Natural killer cell (primary cell): ENCODE measurements at places on chromosomes 12 and 14. TPM values are rescaled to one million over a fixed set of nuclear protein-coding genes. Genes with fewer than 3 reads are reported as not detected.

Gene GPR132
- total RNA-seq: 26.7 TPM

Gene GALNT9
- not detected for total RNA-seq

DNA sequence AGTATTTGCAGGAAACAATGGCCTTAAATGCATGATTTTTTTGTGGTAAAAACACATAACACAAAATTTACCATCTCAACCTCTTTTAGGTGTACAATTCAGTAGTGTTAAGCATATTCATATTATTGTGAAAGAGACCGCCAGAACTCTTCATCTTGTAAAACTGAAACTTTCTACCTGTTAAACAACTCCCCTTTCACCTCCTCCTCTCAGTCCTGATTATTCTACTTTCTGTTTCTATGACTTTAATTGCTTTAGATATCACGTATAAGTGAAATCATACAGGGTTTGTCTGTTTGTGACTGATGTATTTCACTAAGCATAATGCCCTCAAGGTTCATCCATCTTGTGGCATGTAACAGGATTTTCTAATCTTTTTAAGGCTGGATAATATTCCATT lies 353.4 kb downstream of the ADAMTS20 start:
- no peak for DNase-seq

DNA sequence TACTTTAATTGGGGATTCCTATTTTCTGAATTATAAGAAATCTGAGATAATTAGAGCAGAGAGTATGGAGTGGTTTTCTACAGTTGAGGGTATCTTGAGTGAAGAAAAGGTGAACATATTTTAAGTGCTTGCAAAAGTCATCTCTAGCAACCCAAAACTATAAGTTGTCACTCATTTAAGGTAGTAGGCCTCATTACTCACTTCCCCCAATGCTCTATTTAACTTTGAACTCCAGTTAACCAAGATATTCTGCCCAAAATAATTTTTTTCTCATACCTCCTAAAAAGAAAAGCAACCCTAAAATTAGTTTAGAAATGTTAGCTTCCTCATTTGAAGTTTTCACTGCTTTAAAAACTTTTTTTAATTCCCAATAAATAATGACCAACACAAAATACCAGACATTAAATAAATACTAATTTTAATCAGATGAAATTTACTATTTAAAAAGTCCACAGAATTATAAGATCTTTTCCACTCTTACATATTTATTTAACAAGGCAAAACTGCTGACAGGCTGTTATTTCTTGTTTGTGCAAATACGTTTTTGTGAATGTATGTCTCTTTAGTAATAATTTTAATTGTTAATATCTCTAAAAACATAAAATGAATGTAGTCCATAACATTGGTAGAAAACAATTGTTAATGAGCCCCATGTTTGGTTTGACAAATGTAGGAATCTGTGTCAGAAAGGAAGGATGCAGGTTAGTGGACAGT lies 47.8 kb downstream of the VRK1 start:
- no peak for DNase-seq

GRCh38 chr14:54177641-54178621 lies 218.9 kb upstream of the CDKN3 start:
- DNase-seq: no peak
